ENCODE measurements at places on chromosomes 1 and 21. TPM values are rescaled to one million over a fixed set of nuclear protein-coding genes. Genes with fewer than 3 reads are reported as not detected.

Gene TIE1
- total RNA-seq, result 49.6 TPM

Gene OR10J1
- total RNA-seq, result not detected

Gene TTC22
- total RNA-seq, result not detected

Gene NPHS2
- total RNA-seq, result not detected

Gene C1orf210
- total RNA-seq, result not detected

Gene NECTIN4
- total RNA-seq, result not detected

Gene LIPI
- not detected for total RNA-seq

Gene CD34
- 20.9 TPM for total RNA-seq

Gene FAF1
- total RNA-seq, result 41.2 TPM

Gene UBL4B
- not detected for total RNA-seq

Gene RNU5D-1
- total RNA-seq, result not detected

Gene SPATA46
- total RNA-seq, result not detected

Gene KLF17
- under 0.01 TPM for total RNA-seq

Gene TCHHL1
- total RNA-seq, result not detected

Gene SPRR3
- total RNA-seq, result not detected

Gene CLCA1
- total RNA-seq, result not detected

Gene E2F2
- total RNA-seq, result 5.7 TPM

Gene TRIM45
- 7.3 TPM for total RNA-seq

Gene COL6A1
- 270 TPM for total RNA-seq

Gene VSIG8
- not detected for total RNA-seq

Gene LENEP
- total RNA-seq, result not detected

Gene TNN
- total RNA-seq, result 5.7 TPM

Gene FOXD2
- under 0.01 TPM for total RNA-seq

Gene PALMD
- 46.4 TPM for total RNA-seq

Gene OR2T10
- total RNA-seq, result not detected

Gene REN
- not detected for total RNA-seq

Gene PRAMEF7
- total RNA-seq, result not detected

Gene SHCBP1L
- under 0.01 TPM for total RNA-seq

Gene RGS18
- total RNA-seq, result 0.52 TPM

Gene HCRTR1
- not detected for total RNA-seq

Gene OR2AK2
- not detected for total RNA-seq

Gene MSH4
- 1.0 TPM for total RNA-seq

Gene GBP7
- total RNA-seq, result not detected

Gene CDK11B
- total RNA-seq, result 8.4 TPM

Gene SPRR2B
- not detected for total RNA-seq

Gene HRNR
- total RNA-seq, result not detected

Gene ANGPTL3
- total RNA-seq, result not detected

Gene MPZ
- 63.7 TPM for total RNA-seq

Gene LORICRIN
- not detected for total RNA-seq

Gene TMEM82
- total RNA-seq, result not detected

Gene AGPAT3
- total RNA-seq, result 16.7 TPM

Gene ADAMTS5
- total RNA-seq, result 15.7 TPM

Gene FCAMR
- not detected for total RNA-seq

Gene AUNIP
- 1.6 TPM for total RNA-seq

Gene TRIM17
- total RNA-seq, result 0.52 TPM

Gene IL19
- total RNA-seq, result not detected

Gene NCAM2
- total RNA-seq, result 6.8 TPM

Gene SFN
- not detected for total RNA-seq

Gene GADD45A
- 11.0 TPM for total RNA-seq

Gene LMNA
- 399 TPM for total RNA-seq

Gene FCGR3A
- 1.6 TPM for total RNA-seq

Gene LPGAT1
- 21.4 TPM for total RNA-seq
